Nucleus accumbens (tissue), 56 donors: ENCODE measurements at places on chromosomes 4 and X.

DNA sequence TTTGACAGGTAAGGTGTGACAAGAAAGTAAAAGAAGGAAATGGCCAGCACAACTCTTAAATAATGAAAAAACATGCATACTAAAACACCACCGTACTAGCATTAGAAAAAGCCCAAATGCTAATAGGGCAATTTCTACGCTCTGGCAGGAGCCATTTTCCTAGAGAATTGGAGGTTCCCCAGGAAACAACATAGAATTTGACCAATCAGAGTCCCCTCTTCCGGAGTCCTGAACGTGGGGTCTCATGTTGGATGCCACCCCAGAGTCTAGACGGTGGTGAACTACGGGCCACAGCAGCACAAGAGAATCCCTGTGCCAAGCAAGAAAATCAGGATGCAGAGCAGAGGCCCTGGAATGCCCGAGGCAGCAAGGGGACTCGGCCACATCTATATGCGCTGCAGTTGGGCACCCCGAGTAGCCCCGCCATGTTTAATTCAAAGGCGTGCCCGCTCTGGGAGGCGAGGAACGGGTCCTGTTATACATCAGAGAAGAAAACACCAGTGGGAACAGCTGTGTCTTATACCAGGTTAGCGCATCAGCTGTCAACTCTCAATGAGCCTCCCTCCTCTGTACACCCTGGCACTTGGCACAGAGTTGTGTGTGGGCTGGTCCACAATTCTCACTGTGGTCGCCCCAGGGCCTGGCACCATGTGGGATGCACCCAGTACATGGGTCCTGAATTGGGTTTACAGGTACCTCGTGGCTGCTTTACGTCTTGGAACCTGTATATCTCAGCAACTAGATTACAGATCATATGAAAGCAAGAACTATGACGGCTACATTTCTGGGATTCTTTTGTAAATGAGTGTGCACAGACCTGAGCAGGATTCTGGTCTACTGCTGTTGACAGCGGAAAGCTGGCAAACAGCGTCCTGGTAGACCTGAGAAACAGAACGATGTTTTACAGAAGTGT is 52.1 kb downstream of the SEL1L3 start:
- DNase-seq = no peak

- DNase-seq = no peak
Measured at GRCh38 chr4:113397114-113397701, 347.8 kb downstream of the ANK2 start.

DNA sequence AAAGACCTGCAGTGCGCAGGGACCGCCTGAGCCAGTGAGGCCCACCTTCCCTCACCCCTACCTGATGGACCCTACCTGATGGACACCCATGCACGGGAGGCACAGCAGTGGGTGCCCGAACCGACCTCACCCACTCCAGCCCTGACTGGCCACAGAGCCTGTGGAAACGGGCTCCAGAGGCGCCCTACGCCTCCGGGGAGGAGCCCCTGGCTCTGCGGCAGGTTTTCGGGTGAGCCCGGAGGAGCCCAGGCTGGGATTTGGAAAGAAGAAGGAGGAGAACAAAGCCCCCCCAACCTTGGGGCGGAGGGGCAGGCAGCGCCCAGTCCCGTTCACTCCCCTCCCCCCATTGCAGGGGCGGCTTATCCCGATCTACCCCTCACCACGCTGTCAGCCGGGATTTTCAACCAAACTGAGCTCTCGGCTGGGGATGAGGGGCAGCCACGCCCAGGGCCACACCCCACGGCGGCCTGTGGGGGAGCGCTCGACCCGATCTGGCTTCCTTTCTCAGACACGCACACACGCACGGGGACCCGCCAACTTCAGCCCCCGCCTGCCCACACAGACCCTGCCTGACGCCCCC is 675 bp downstream of the L1CAM start:
- no peak for DNase-seq

- DNase-seq = no peak
Measured at GRCh38 chr4:125483278-125483677, 168.5 kb downstream of the FAT4 start.

GRCh38 chrX:47272013-47272408 is 39.2 kb downstream of the USP11 start:
- no peak for DNase-seq

GRCh38 chrX:73021361-73022092 is 18.8 kb downstream of the PABPC1L2B start:
- DNase-seq = no peak

DNA sequence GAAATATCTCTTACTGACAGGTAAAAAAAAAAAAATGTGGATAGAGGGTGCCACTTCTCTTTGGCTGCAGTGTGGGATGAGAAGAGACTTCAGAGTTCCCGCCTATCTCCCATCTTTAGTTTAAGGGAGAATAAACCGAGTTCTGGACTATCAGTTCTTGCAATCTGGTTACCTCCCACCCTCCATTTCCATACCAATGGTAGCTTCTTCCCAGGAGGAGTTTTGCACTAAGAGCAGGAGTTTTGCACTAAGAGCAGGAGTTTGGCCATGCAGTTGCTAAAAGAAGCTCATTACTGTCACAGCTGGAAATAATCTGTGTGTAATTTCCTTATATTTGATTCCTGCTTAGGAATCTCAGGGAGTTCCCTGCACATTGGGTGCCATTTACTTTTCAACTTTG is 10.8 kb upstream of the GUCY1B1 start:
- no peak for DNase-seq
